ENCODE measurements at places on chromosomes 7 and 10.

- no peak for DNase-seq
Measured at GRCh38 chr7:108623220-108623619, 53.5 kb downstream of the DNAJB9 start.

GRCh38 chr7:98329791-98330373, 48.4 kb downstream of the BRI3 start:
- no peak for DNase-seq

- no peak for DNase-seq
Measured at GRCh38 chr10:76939933-76940468, 697.6 kb downstream of the KCNMA1 start.

GRCh38 chr10:79069325-79070080, 737 bp downstream of the ZMIZ1 start:
- peak; percentile 31 for DNase-seq

GRCh38 chr7:50481867-50482266, 31.7 kb upstream of the FIGNL1 start:
- no peak for DNase-seq

- DNase-seq = peak; percentile 23
Measured at GRCh38 chr7:37833107-37833817, 15.1 kb upstream of the NME8 start.
